ENCODE measurements at places on chromosomes 12 and 14.

DNA sequence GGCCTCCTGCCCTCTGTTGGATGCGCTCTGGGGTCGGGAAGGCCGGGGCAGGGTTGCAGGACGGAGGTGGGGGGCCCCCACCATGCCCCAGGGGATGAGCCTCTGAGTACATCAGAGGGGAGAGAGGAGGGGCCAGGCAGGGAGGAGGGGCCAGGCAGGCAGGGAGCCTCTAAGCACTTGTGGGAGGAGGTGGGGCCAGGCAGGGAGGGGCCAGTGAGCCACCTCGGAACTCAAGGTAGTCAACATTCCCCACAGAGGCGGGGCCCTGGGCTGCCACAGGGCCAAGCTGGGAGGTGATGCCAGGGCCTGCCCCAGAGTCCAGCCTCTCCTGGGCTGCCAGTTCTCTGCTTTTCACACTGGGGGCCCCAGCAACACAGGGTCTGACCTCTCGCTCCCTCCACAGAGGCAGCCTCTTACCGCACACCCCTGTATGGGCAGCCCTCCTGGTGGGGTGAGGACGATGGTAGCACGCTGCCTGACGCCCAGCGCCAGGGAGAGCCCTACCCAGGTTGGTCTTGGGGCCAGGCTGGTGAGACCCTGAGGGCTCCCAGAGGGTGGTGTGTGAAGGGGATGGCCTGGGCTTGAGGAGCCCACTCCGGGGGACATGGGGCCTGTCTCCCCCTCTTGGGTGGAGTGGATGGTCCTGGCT lies 17.4 kb downstream of the CEP170B start:
- DNase-seq = no peak

- DNase-seq = no peak
These were observed 7.5 kb upstream of the SERPINA5 start for GRCh38 chr14:94573475-94574277.

- peak; percentile 27 for DNase-seq
These were observed 20.3 kb upstream of the EMP1 start for GRCh38 chr12:13176256-13176655.

GRCh38 chr12:3564411-3564810 lies 73.4 kb downstream of the PRMT8 start:
- no peak for DNase-seq

DNA sequence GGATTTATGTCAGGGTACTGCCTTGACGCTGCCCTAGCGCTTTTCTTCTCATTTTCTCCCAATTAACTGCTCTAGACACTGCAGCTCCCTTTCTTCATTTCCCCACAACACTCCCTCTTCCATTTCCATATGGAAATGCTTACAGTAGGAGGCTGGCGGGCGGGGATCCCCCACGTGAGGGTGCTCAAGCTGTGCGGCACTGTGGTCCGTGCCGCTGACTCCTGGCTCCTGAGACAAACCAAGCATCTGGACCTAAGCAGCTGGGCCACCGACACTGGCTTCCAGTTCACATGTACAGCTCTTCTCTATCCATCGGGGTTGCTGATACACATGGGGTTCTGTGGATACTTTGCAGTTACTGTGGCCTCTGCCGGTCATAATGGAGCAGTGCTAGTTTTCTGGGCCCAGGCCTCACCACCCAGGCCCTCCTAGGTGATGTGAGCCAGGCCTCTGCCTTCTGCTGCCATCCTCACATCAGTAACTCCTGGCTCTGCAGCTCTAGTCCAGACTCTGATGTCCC lies 20.2 kb downstream of the TCHP start:
- no peak for DNase-seq

DNA sequence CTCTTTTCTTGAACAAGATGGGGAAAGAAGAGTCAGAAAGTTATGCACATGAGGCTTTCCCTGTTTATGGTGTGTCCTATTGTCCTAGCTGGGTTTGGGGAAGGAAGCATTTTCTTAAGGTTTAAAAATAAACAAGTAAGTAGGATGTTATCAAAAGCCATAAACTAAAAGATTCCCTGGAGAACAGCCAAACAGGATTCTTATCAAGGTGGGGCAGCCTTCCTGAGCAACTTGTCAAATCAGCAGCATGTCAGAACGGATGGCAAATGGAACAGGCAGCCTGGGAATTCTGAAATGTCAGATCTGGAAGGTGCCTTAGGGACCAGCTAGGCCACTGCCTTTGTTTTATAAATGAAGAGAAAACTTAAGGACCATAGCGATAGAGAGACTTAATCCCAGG lies 152.2 kb upstream of the RGS6 start:
- no peak for DNase-seq

DNA sequence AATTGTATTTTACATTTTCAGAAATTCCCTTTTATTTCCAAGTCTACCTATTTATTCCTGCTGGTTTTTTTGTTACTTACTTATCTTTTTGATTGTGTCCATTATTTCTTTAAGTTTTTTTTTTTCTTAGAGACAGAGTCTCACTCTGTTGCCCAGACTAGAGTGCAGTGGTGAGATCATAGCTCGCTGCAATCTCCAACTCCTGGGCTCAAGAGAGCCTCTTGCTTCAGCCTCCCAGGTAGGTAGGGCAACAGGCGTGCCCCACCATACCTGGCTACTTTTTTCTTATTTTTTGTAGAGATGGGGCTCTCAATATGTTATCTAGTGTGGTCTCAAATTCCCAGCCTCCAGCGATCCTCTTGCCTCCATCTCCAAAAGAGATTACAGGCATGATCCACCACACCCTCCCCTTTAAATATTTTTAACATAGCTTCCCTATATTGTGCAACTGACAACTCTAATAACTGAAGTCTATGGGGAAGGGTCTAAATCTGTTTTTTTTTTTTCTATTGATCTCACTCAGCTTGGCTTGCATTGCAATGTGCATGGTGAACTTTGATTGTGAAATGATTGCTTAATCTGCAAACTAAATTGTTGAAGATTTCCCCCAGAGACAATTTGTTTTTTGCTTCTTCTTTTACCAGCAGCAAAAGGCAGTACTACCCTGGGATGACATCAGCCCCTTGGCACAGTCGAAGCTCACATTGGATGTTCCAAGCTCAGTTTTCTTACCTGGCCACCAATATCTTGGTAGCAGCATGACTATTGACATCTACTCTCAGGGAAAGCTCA lies 25.7 kb upstream of the COCH start:
- no peak for DNase-seq

DNA sequence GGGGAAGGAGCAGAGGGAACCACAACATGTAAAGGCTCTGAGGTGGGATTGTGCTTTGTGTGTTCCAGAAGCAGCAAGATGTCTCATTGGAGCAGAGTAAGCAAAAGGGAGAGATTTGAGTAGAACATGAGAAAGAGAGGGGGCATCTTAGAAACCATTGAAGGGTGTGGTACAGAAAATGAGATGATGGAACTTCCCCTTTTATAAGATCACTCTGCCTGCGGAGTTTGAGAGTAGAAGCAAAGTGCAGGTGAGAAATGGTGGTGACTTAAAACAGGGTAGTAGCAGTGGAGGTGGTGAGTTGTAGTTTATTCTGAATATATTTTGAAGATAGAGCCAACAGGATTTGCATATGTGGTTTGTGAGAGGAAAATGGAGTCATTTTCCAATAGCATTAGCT lies 56.0 kb downstream of the FBXO34 start:
- DNase-seq = no peak

DNA sequence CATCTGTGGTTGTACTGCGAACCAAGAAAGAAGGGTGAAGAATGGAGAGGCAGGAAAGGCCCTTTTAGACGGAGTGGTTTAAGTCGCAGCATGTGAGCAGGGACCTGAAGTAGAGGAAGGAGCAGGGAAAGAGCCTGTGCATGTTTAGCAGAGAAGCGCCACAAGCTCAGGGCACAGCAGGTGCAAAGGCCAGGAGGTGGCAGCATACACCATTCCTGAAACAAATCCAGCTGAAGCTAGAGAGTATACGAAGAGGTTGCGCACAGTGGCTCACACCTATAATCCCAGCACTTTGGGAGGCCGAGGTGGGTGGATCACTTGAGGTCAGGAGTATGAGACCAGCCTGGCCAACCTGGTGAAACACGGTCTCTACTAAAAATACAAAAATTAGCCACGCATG lies 49.9 kb downstream of the HELB start:
- no peak for DNase-seq

- no peak for DNase-seq
These were observed 118.6 kb downstream of the SMOC1 start for GRCh38 chr14:69997849-69998248.

DNA sequence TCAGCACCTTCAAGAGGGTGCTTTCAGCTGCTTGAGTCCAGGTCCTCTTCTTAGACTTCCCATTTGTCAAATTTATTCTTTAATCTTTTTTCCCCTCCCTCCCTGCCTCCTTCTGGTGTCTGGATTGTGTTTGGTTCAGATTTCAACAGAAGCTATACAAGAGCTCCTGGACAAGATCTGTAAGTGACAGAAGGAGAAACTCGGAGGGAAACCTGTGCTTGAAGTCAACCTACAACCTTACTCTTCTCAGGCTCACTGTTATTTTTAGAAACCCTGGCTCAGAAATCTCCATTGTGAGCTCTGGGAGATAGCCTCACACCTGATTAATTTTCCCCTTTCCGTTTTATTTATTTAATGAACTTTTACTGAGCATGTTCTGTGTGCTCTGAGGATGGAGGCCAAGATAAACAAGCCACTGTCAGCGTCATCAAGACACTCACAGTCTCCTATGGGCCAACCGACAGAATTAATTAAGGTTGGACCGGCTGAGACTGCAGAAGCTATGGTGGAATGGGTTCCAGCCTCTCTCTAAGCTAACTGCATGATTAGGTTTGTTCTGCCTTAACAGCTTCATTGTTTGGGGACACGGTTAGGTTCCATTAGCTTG lies 13.5 kb downstream of the PDE1B start:
- DNase-seq = no peak

DNA sequence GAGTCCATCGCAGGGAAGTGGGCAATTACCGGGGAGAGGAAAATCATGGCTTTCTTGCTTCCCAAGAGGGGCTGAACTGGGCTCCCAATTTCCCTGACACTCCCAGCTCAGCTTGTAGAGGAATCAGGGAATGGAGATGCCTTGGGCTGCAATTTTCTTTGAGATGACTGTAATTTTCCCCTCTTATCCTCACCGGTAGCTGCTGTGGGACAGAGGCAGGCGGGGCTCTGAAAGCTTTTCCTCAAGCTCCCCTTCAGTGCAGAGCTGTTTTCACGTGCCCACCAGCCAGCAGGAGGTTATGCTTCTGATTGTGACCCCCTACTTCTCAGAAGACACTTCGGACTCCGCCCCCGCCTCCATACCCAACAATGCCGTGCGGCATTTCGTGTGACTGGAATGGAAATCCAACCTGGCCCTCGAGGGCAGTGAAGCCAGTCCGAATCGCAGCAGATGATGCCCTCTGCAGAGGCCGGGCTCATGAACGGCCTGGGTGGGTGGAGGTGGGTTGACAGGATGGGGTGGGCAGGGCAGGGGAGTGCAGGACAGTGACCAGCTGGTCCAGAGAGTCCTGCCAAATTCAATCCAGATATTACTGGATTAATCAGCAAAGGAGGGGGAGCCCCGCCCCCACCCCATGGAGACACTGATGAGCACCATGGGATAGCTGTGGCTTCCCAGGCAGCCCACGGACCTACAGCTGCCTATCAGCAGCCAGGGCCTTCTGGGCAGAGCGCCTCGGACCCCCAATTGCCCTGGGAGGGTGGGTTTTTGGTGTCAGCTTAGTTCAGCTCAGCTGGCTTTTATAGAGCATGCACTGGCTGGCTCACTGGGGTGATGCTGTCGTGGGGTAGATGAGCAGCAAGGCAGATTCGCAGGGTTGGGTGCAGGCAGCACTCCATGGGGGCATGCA lies 37.6 kb downstream of the RTL1 start:
- no peak for DNase-seq

GRCh38 chr12:92634202-92634601 lies 68.6 kb upstream of the PLEKHG7 start:
- DNase-seq = no peak

- no peak for DNase-seq
These were observed 584 bp downstream of the VRK1 start for GRCh38 chr14:96797582-96798349.

GRCh38 chr14:31611778-31612433 lies 50.7 kb downstream of the NUBPL start:
- DNase-seq = no peak

GRCh38 chr12:112236386-112236785 lies 111.0 kb downstream of the TRAFD1 start:
- no peak for DNase-seq

- no peak for DNase-seq
These were observed 93.2 kb downstream of the GPR65 start for GRCh38 chr14:88098163-88098562.

- DNase-seq = no peak
These were observed 192.1 kb upstream of the GARIN6 start for GRCh38 chr12:99455350-99456035.

GRCh38 chr14:61247935-61248334 lies 33.2 kb downstream of the TMEM30B start:
- DNase-seq = no peak

DNA sequence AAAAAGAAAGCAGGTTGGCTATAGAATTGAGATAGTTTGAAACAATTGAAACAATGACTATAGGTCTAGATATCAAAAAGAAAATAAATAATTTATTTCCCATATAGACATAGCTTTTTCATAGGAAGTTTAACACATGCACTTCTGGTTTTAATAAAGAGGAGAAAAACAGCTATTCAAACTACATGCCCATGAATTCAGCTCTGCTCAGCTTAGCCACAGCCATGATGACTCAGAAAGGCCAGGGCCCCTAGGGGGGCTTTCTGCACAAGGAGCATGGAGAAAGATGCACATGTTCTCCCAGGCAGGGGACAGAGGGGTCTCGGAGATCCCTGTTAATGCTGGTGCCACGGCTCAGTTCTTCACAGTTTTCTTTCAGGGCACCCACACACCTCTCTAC lies 114.0 kb downstream of the GALC start:
- no peak for DNase-seq

DNA sequence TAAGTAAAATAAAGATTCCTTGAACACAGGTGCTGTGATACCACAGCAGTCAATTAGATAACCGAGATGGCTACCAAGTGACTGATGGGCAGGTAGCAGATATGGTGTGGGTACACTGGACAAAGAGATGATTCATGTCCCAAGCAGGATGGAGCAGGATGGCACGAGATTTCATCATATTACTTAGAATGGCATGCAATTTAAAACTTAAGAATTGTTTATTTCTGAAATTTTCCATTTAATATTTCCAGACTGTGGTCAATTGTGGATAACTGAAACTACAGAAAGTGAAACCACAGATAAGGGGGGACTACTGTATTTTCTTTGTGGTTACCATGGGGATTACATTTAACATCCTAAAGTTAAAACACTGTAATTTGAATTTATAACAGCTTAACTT lies 7.5 kb upstream of the ZFP36L1 start:
- DNase-seq = no peak

DNA sequence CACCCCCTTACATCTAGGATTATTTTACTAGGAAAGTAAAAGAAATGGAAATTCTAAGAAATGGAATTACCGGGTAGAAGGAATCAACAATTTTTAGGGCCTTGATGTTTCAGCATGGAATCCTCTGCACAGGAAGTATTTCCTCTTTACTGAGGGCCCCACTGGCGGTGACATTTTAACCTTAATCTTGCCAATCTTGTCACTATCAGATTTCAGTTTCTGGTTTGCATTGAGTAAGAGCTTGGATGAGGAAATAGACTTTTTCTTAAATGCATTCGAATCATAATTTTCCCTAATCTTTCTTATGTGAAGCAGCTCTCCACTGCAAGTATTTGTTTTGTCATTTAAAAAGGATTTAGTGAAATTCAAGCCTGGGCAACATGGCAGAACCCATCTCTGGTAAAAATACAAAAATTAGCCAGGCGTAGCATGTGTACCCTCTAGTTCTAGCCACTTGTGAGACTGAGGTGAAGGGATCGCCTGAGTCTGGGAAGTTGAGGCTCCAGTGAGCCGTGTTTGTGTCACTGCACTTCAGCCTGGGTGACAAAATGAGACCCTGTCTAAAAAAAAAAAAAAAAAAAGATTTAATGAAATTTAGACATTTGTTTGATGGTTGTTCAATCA lies 40.7 kb downstream of the TPCN1 start:
- no peak for DNase-seq

Data from vagina (tissue), 2 donors.